CD8-positive, alpha-beta memory T cell (primary cell): ENCODE measurements at places on chromosomes 1 and 21.

DNA sequence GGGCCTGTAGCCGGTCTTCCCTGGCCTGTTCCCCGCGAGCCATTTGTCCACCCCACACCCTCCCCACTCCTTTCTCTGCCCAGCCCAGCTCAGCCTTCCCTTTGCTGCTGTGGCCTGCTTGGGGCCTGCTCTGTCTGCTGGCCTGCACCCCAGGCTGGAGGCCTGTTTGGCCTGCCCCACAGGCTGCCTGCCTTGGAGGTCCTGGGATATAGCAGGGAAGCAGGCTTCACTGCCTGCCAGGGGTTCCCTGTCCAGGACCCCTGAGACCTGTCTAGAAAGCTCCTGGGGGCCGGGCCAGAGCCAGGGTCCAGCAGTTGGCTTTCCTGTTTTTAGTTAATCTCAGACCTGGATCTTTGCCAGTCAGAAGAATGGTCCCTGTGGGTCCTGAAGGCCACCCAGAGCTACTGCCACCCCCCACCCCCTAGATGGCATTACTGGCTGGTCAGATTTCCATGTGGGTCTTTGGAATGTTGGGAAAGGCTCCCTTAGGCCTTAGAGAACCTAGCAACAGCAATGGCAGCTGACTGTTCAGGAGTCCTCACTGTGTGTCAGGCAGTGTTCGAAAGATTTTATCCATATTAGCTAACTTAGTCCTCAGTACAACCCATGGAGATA, 7.7 kb downstream of the ZNF362 start:
- peaks cover 3% of the 10 kb centered on the region for H3K36me3 ChIP-seq
- no peak overlapping the region for H3K27ac ChIP-seq
- peaks cover 20% of the 10 kb centered on the region for H3K4me1 ChIP-seq
- no peak for DNase-seq
- no peak overlapping the region for H3K4me3 ChIP-seq
- H3K27me3 ChIP-seq: no peaks in the 10 kb centered on the region

DNA sequence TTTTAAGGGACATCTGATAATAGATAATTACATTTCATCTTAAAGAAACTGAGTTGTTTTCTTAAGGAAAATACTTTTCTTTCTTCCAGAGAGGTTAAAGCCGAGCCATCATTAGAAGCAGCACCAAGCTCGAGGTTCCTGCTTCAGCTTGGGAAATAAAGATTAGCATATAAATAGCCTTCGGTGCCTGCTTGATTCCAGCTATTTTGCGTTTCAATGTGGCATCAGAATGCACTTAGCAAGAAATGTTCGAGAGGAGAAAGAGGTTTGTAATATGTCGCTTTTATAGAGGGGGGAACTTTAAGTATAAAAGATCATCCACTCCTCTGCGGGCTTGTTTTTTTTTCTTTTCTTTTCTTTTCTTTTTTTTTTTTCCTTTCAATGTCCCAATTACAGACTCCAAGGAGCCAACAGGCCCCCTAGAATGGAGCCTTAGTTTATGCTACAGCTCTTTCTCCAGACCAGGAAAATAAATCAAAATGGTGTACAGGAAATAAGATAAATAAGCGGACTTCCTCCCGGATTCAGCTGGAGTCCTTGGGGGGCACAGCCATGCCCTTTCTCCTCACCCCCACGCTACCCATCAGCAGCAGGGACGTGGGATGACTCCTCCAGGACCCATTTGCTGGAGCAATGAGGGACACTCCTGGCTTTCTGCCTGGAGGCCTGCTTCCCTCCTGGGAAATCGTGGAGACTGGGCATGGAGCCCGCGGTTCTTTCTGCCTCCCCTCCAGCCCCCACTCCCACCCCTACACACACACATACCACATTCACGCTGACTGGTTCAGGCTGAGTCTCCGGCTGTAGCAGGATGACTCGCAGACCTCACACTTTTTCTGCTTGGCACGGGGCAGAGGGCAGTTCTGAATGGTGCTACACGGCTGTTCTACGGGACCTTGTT, 131.6 kb downstream of the RRAGC start:
- no peak overlapping the region for H3K4me3 ChIP-seq
- H3K4me1 ChIP-seq: no peaks in the 10 kb centered on the region
- H3K36me3 ChIP-seq: no peaks in the 10 kb centered on the region
- DNase-seq: no peak
- H3K27ac ChIP-seq: no peak overlapping the region

- H3K4me1 ChIP-seq: no peaks in the 10 kb centered on the region
- DNase-seq: no peak
- H3K36me3 ChIP-seq: no peaks in the 10 kb centered on the region
- H3K4me3 ChIP-seq: no peak within 1 kb of the TSS
- no peaks in the 10 kb centered on the region for H3K27me3 ChIP-seq
- H3K27ac ChIP-seq: no peak within 1 kb of the TSS
Observed at GRCh38 chr1:192158181-192158580, at the start of gene RGS18. Gene RGS18, plus strand, starts transcription at chr1:192158462. Its CDS starts 176 bp downstream, at chr1:192158638.

DNA sequence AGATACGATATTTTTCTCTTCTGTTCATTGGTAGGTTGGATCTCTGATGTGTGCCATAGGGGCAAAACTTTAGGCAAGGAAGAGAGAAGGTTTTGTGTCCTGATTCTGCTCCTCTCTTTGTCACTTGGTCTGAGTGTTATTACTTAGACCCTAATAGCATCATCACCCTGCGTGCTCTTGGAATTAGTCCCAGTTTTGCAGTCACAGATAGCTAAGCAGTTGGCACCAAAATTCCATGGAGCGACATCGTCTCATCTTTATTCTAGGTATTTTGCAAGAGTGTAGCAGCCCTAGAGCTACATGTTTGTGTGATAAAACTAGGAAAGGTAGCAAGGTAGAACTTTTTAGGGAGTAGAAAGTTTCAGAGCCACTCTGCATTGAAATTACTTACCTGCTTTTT, 23.8 kb downstream of the PIP5K1A start:
- DNase-seq: no peak
- no peaks in the 10 kb centered on the region for H3K27me3 ChIP-seq
- no peaks in the 10 kb centered on the region for H3K36me3 ChIP-seq
- no peaks in the 10 kb centered on the region for H3K4me1 ChIP-seq
- no peak overlapping the region for H3K4me3 ChIP-seq
